Sigmoid colon (tissue), 7 donors: ENCODE measurements at places on chromosomes 4 and X. TPM values are rescaled to one million over a fixed set of nuclear protein-coding genes. Genes with fewer than 3 reads are reported as not detected.
A peak's percentile ranks its signal among the peaks of the same experiment; 100 is the strongest.

GRCh38 chr4:67035501-67035900, 509.8 kb downstream of the CENPC start:
- no peaks in the 10 kb centered on the region for H3K4me1 ChIP-seq
- H3K27me3 ChIP-seq: no peaks in the 10 kb centered on the region
- H3K4me3 ChIP-seq: no peak overlapping the region

- H3K36me3 ChIP-seq: no peaks in the 10 kb centered on the region
- no peak for DNase-seq
- peak overlapping the region; percentile 38 for H3K27ac ChIP-seq
These were observed 31.5 kb upstream of the PTTG2 start for GRCh38 chr4:37928426-37929416.

GRCh38 chr4:105147553-105148161, 981 bp downstream of the TET2 start:
- peaks cover 27% of the 10 kb centered on the region for H3K4me1 ChIP-seq
- H3K4me3 ChIP-seq: peak overlapping the region; percentile 72
- peak overlapping the region; percentile 84 for H3K27ac ChIP-seq
- DNase-seq: peak; percentile 66
- no peaks in the 10 kb centered on the region for H3K36me3 ChIP-seq

DNA sequence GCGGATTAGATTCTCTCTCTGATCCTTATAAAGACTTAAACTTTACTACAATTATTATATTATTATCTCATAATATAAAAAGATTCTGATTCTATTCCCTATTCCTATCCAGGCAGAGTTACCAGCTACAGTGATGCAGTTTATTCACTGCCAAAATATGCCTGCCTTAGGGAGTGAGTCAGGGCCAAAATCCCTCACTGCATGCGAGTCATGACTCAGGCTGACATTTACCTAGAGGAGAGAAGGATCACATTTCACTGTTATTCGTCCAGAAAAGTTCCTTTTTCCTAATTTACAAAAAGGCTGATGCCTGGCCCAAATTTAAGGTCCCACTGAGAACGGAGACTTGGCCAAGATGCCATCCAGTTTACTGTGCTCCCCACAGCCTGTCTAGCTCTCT, 168.5 kb upstream of the LDB2 start:
- no peaks in the 10 kb centered on the region for H3K27me3 ChIP-seq
- H3K4me3 ChIP-seq: no peak overlapping the region
- H3K36me3 ChIP-seq: no peaks in the 10 kb centered on the region
- DNase-seq: no peak
- H3K4me1 ChIP-seq: no peaks in the 10 kb centered on the region
- H3K27ac ChIP-seq: no peak overlapping the region

DNA sequence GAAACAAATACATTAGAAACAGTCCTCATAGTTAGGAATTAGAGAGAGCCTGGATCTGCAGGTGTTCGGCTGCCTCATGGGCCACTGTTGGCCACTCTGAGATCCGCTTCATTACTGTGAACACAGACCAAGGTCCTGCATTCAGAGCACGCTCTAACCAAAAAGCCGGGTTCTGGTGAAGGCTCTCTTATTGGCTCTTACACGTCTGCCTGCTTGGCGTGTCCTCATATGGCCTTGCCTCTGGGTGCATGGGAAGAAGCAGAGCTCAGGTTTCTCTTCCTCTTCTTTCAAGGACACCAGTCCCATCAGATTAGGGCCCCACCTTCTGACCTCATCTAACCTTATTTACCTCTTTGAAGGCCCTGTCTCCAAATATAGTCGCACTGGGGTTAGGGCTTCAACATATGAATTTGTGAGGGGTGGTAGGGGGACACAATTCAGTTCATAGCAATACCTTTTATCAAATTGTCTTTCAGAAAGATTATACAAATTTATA, 37.1 kb upstream of the ELF2 start:
- H3K4me3 ChIP-seq: no peak overlapping the region
- no peaks in the 10 kb centered on the region for H3K27me3 ChIP-seq
- no peaks in the 10 kb centered on the region for H3K36me3 ChIP-seq
- no peak overlapping the region for H3K27ac ChIP-seq

DNA sequence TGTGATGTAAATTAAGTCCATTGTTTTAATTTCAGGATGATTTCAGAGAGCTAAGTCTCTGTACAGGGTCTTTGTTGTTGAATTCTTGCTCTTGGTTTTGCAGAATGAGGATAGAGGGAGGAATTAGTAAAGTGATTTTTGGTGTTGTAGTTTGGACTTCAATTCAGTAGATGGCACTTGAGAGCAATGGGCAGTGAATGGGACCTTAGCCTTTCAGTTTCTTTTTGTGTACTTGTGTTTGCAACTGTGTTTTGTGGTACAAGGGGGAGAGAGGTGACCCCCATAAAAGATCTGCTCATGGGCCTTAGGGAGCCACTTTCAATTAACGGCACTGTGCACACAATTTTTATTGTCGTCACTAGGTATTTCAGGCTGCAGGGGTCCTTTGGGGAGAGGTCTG, 340.0 kb downstream of the DCAF12L2 start:
- no peaks in the 10 kb centered on the region for H3K4me1 ChIP-seq
- H3K36me3 ChIP-seq: no peaks in the 10 kb centered on the region
- H3K4me3 ChIP-seq: no peak overlapping the region
- no peak overlapping the region for H3K27ac ChIP-seq

GRCh38 chrX:53435997-53436396, 1.8 kb upstream of the HSD17B10 start:
- no peaks in the 10 kb centered on the region for H3K36me3 ChIP-seq
- DNase-seq: peak; percentile 74
- no peaks in the 10 kb centered on the region for H3K27me3 ChIP-seq
- no peak overlapping the region for H3K27ac ChIP-seq

DNA sequence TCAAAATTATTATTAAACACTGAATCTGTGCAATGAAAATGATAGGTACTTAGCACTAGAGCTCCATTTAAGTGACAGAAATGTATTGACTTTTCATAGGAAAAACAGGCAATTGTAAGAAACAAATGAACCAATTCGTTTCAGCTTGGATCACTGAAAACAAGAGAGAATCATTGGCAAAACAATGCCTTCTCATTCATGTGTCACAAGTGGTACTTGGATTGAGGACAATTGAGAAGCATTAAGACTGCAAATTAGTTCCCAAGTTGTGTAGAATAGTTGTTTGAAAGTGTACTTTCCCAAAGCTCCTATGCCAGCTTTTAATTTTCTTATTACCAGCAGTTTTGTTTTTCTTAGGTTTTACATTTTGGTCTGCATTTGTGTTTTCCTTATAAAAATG, 20.6 kb downstream of the CNKSR2 start:
- no peak for DNase-seq
- H3K4me3 ChIP-seq: no peak overlapping the region
- no peaks in the 10 kb centered on the region for H3K36me3 ChIP-seq
- H3K27me3 ChIP-seq: no peaks in the 10 kb centered on the region
- no peak overlapping the region for H3K27ac ChIP-seq
- no peaks in the 10 kb centered on the region for H3K4me1 ChIP-seq

DNA sequence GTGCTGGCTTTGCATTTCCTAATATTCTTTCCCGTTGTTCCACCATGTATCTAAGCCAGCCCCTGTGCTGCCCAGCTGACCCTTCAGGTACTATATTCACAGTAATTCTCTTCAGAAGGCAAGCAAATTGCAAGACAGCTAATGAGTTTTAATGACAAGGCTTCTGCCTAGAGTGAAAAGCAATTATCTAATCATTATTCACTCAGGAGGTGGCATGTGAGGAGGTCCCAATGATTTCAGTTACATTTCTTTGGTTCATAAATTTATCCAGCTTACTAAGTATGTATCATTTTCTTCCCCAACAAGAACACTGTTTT, 123.0 kb downstream of the RASGEF1B start:
- H3K36me3 ChIP-seq: no peaks in the 10 kb centered on the region
- H3K27me3 ChIP-seq: no peaks in the 10 kb centered on the region
- H3K27ac ChIP-seq: no peak overlapping the region
- no peaks in the 10 kb centered on the region for H3K4me1 ChIP-seq

DNA sequence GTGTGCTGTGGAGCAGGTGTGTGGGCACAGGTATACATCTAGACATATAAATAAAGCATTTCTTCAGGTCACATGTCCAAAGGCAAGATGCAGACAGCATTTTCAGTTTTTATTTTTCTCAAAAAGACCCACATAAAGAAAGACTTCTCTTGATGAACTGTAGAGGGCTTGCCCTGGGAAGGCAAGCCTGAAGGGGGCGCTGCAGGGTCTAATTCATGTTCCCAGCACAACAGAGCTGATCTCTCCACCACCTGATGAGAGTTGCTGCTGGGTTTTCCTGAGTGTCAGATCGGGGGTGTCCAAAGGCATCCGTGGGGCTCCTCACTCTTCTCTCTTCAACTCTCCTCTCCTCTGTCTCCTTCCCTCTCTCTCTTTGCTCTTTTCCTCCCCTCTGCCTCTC, 26.6 kb downstream of the ADRA2C start:
- no peaks in the 10 kb centered on the region for H3K36me3 ChIP-seq
- H3K4me3 ChIP-seq: no peak overlapping the region
- no peaks in the 10 kb centered on the region for H3K4me1 ChIP-seq
- no peak for DNase-seq
- H3K27me3 ChIP-seq: peaks cover 26% of the 10 kb centered on the region

GRCh38 chr4:99382745-99383360, 30.3 kb upstream of the ADH1C start:
- no peak overlapping the region for H3K4me3 ChIP-seq
- no peaks in the 10 kb centered on the region for H3K4me1 ChIP-seq
- H3K27ac ChIP-seq: peak overlapping the region; percentile 74
- no peaks in the 10 kb centered on the region for H3K36me3 ChIP-seq
- no peak for DNase-seq
- no peaks in the 10 kb centered on the region for H3K27me3 ChIP-seq

DNA sequence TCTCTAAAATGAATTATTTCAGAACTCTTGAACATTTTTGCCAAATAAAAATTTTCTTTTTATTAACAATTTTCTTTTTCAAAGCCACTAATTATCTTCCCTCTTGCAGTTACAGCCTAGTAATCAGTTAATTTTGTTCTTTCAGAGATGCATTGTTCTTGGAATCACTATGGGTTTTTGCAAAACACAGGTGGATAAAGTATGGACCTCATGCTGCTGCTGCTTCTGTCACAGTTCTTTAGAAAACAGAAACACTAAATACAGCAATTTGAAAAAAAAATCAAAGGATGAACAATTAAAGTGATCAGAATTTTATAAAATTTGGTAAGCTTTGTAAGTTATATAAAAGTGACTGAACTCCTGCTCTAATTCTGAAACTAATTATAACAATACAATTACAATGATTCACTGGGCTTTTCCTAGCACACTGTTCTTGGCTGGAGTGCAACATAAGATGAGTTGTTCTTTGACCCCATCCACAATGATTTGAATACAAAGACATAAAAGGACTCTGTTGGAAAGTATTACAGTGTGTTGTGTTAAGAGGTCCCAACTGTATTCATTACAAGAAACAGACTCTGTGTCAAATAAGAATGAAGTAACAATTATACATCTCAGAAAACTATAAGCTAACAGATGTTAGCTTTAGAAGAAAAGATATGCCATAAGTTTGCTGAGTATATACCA, 59.4 kb upstream of the GK2 start:
- no peak overlapping the region for H3K4me3 ChIP-seq
- H3K4me1 ChIP-seq: peaks cover 24% of the 10 kb centered on the region
- no peaks in the 10 kb centered on the region for H3K36me3 ChIP-seq
- peak overlapping the region; percentile 1 for H3K27ac ChIP-seq
- no peak for DNase-seq
- no peaks in the 10 kb centered on the region for H3K27me3 ChIP-seq

- H3K27me3 ChIP-seq: no peaks in the 10 kb centered on the region
- H3K4me1 ChIP-seq: peaks cover 28% of the 10 kb centered on the region
- peak within 1 kb of the TSS; percentile 90 for H3K27ac ChIP-seq
- no peaks in the 10 kb centered on the region for H3K36me3 ChIP-seq
These were observed at the start of gene PDGFC for GRCh38 chr4:156971676-156972378. Gene PDGFC, minus strand, starts transcription at chr4:156971799. Its CDS starts 896 bp downstream, at chr4:156970903.

SPOCK3 gene
- 3.9 TPM for total RNA-seq

BTC gene
- total RNA-seq: 56.3 TPM

RNF150 gene
- 53.2 TPM for total RNA-seq

SYNPO2 gene
- total RNA-seq: 1,081 TPM

FAM9C gene
- not detected for total RNA-seq

ZFYVE28 gene
- total RNA-seq: 13.0 TPM

ETDB gene
- total RNA-seq: not detected

AWAT2 gene
- total RNA-seq: not detected

BEND4 gene
- total RNA-seq: 1.2 TPM

CORIN gene
- total RNA-seq: 0.14 TPM

EGFL6 gene
- total RNA-seq: not detected

FATE1 gene
- not detected for total RNA-seq
